Ureter (tissue), 1 donor: ENCODE measurements at places on chromosomes 2 and 18. TPM values are rescaled to one million over a fixed set of nuclear protein-coding genes. Genes with fewer than 3 reads are reported as not detected.

Gene GPAT2
- total RNA-seq, result 6.7 TPM

Gene RHBDD1
- total RNA-seq, result 78.5 TPM

Gene TEKT4
- total RNA-seq, result not detected

Gene KYNU
- total RNA-seq, result 18.7 TPM

Gene ALLC
- not detected for total RNA-seq

Gene CPO
- total RNA-seq, result not detected

Gene SULT1C4
- total RNA-seq, result 3.4 TPM

Gene FAHD2B
- total RNA-seq, result 18.6 TPM

Gene REG3G
- not detected for total RNA-seq

Gene GALNT5
- 0.29 TPM for total RNA-seq

Gene GYPC
- total RNA-seq, result 30.1 TPM

- DNase-seq, result no peak
Measured at GRCh38 chr2:197759625-197760292, 25.4 kb downstream of the BOLL start.

GRCh38 chr2:135913727-135914365 is 37.6 kb upstream of the MCM6 start:
- DNase-seq, result no peak

GRCh38 chr2:192099742-192100141 is 95.0 kb downstream of the TMEFF2 start:
- DNase-seq, result no peak

GRCh38 chr2:11771971-11772615 is 25.7 kb downstream of the LPIN1 start:
- no peak for DNase-seq

DNA sequence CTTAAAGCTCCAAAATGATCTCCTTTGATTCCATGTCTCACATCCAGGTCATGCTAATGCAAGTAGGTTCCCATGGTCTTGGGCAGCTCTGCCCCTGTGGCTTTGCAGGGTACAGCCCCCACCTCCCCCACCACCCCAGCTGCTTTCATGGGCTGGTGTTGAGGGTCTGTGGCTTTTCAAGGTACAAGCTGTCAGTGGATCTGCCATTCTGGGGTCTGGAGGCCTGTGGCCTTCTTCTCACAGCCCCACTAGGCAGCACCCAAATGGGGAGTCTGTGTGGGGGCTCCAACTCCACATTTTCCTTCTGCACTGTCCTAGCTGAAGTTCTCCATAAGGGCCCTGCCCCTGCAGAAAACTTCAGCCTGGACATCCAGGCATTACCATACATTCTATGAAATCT is 19.0 kb downstream of the SLC9A4 start:
- DNase-seq, result no peak

DNA sequence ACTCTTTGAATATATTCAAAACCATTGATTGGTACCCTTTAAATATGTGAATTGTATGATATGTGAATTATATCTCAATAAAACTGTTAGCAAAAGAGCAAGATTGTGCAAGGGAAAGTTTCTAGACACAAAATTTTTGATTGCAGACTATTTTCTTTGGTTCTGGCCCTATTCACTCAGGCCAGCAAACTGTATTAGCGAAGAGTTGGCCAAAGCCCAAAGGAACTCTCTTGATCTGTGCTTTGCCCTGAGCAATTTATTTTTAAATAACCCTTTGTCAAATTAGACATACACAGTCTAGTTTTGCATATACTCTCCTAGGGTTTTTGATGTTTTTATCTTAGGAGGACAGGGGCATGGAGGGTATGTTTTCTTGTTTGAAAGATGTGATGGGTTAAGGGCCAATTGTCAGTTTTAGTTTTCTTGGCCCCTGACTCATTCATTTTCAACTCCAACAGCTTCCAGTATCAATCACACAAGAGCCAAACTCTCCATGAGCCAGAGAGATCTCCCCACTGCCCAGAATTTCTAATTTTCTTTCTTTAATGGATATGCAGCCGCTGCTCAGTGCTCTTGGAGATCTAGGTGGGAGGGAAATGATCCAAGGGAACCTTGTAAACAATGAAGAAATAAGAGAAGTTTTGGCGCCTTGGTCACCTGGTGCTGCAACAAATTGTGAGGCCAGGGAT is 231.5 kb downstream of the SRBD1 start:
- no peak for DNase-seq

- DNase-seq, result no peak
Measured at GRCh38 chr2:28435814-28436351, 43.2 kb downstream of the FOSL2 start.

GRCh38 chr2:199444749-199445148 is 13.0 kb downstream of the SATB2 start:
- no peak for DNase-seq

- no peak for DNase-seq
Measured at GRCh38 chr2:236102971-236103370, 65.2 kb downstream of the GBX2 start.

DNA sequence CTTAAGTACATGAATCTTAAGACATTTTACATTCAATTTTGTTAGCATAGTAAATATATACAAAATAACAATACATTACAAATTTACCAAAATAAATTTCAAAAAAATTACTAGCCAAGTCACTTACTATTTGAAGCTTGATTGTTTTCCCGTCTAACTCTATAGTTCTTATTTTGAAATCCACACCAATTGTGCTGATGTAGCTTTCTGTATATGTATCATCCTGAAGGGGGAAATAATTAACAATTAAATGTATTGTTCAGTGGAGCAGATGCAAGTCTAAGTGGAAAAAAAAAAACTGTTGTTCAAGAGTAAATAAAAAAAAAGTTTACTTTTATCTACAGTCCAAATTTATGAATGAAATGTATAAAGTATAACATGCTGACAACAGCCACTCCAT is 32.1 kb downstream of the RAB1A start:
- DNase-seq, result no peak

GRCh38 chr2:28080911-28081310 is 190.4 kb downstream of the BABAM2 start:
- no peak for DNase-seq

GRCh38 chr18:75215663-75216062 is 5.1 kb downstream of the TSHZ1 start:
- no peak for DNase-seq

DNA sequence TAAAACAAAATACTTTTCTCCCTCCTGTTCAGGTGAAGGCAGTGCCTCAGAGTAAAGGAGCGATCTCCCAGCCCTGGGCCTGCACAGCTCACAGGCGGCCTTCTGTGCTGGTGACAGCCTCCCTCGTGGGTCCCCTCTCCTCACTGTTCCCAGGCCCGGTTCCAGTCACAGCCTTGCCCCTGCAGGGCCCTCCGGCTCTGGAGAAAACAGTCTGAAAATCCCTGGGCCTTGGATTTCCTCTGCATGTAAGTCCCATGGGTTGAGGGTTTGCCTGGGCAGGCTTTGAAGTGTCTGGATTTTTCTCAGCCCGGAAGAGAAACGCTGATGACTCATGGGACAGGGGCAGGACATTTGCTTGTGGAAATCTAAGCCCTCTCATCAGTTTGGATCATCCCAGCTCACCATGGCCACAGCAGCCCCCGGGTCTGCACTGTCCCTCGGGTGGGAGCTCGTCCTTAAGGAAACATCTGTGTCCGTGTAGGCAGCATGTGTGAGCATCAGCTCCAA is 186.1 kb upstream of the RAB12 start:
- no peak for DNase-seq

DNA sequence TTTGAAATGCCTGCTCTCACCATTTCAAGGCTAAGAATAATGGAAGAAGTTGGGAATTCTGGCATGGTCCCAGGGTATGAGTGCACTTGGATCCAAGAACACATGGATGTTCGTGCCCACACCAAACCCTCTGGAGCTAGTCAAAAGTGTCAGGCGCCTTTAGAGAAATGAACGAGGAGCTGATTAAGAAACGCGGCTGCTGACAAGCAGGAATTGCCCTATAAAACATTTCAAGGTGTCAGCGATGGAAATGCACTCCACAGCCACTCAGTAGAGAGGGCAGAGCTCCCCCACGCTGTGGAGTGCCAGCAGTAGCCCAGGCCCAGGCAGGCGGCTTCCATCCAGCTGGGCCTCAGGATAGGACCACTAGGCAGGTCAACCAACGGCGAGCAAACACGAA is 213.7 kb downstream of the TTC32 start:
- DNase-seq, result no peak
